ENCODE measurements at places on chromosomes 6 and 20.

GRCh38 chr6:39388606-39389483, 66.3 kb upstream of the KCNK16 start:
- peak; percentile 60 for DNase-seq

- DNase-seq, result no peak
These were observed 11.0 kb downstream of the RRBP1 start for GRCh38 chr20:17671011-17671410.

GRCh38 chr6:54595844-54596243, 250.7 kb upstream of the FAM83B start:
- DNase-seq, result no peak

DNA sequence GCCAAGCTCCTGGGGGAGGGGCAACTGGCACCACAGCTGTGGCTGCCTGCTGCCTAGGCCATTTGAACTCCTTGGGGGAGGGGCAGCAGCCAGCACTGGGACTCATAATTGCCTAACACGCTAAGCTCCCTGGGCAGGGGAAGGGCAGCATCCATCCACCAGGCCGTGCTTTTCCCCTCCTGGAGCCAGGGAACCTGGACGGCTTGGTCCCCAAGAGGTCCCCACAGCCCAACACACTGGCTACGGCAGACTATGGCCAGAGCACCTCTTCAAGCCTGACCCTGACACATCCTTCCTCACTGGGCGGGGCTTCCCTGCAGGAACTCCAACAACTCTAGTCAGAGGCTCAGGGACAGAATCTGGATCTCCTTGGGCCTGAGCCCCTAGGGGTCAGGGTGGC, 269.4 kb downstream of the RNF144B start:
- no peak for DNase-seq

- DNase-seq, result no peak
These were observed 242.3 kb upstream of the PMEPA1 start for GRCh38 chr20:57952136-57952535.

DNA sequence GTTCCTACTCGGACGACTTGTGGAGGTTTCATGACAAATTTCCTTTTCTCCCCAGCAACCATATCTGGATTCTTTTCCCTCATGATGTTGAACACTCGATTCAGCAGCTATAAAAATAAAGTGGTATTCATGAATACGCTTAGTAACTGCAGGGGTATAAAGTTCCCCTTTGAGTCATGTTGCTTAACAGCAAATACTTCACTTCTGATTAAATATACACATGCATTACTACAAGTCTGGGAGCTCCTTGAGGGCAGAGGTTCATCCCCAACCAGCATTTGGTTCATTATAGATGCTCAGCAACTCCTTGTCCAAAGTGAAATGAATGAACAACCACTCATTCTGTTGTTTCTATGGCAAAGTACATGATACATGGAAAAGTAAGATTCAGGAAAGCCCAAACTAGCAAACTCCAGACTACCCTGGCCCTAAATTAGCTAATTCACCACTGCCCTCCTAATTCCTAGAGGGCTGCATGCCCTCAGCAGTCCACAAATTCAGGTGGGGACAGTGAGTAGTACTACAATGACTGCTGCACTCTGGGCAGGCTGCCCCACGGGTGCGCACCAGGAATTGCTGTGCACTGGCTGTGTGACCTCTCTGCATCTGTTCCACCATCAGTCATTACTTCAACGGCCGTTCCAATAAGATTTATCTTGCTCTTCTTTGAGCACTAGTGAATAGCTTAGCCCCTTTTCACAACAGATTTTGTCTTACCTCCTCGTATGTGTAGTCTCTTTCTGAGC, 15.2 kb downstream of the EIF2S2 start:
- no peak for DNase-seq

GRCh38 chr6:52394251-52394666, 25.9 kb upstream of the EFHC1 start:
- DNase-seq, result no peak

DNA sequence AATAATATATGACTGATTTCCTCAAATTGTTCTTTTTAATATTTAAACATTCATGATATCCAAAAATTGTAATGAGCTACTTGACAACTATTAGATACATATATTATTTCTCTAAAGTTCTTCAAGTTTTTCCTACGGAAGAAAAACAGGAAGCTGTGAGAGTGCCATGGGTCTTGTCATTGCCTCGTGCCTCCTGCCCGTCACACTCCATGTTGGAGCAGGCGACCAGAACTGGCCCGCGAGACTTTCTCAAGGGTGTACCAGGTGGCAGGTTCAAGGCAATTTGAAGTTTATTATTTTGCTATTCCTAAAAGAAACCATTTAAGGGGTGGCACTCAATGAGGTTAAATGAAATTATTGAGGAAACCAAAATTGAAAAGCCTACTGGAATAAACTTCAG, 337.2 kb downstream of the HACE1 start:
- DNase-seq, result no peak

GRCh38 chr20:2693286-2694007, 867 bp downstream of the EBF4 start:
- no peak for DNase-seq

- no peak for DNase-seq
These were observed 105.8 kb upstream of the NOX3 start for GRCh38 chr6:155561257-155561965.

GRCh38 chr20:20732641-20733040, 20.2 kb upstream of the RALGAPA2 start:
- no peak for DNase-seq

- no peak for DNase-seq
These were observed 54.5 kb upstream of the DYNLRB1 start for GRCh38 chr20:34461779-34462087.

DNA sequence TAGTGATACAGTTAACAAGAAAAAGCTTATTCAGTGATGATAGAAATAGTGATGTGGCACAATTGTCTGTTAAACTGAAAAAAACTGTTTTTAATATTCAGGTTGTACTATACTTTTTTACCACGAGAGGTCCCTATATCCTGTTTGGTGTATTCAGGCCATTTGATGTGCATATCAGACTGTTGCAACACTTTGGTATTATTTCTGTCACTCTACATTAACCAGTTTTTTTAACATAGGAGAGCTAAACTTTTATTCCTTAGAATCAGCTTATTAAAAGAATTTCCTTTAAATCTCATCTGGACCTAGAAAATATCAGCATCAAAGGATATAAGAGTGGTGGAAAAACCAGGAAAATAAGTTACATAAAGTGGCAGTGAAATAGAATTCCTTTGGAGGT, 36.8 kb downstream of the TSPYL4 start:
- DNase-seq, result peak; percentile 56

GRCh38 chr20:40082436-40082835, 606.6 kb downstream of the MAFB start:
- no peak for DNase-seq

DNA sequence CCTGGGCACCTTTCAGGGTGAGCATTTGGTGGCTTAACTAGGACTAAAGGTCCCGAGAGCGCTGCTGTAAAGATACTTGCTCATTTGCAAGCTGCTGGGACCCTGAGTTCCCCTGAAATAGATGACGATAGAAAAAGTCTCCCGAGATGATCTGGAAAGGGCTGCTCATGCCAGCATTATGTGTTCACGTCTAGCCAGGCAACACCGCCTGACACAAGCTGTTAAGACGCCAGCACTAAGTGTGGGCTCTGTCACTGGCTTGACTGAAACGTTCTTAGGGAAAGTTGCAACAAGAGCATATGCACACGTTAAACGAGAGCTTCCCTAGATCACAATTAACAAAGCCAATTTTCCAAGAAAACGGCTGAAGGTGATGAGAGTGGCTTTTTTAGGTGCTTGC, 113.7 kb downstream of the SLC23A2 start:
- DNase-seq, result no peak

DNA sequence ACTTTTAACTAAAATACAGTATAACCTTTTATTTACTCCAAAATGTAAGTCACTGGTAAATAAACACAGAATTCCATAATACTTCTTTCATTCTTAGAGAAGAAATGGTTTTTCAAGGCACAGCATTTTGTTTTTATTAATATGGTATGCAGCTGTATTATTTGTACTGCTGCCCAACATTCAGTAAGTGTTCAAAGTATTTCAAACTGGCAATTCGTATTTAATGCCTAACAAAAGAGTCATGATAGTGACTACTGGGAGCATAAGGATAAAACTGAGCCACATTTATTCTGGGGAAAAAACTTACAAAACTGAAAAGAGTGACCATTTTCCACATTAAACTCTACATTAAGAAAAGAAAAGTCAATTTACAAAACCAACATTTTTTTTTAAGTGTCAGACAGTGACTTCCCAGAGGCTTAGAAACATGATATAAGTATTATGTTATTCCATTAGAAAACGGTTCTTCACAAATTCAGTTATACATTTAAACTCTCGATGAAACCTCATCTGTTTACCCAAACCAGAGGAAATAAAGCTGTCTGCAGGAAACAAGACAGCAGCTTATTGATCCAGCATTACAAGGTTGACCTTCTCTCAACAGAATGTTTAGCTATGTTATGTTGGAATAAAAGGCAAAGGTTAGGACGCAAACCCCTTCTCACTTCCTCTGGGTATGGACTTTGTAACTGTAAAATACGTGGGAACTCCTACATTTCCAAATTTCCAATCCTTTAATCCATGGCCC, 24.3 kb downstream of the EPB41L2 start:
- DNase-seq, result no peak

GRCh38 chr6:25942561-25943147, 12.2 kb upstream of the SLC17A2 start:
- no peak for DNase-seq

DNA sequence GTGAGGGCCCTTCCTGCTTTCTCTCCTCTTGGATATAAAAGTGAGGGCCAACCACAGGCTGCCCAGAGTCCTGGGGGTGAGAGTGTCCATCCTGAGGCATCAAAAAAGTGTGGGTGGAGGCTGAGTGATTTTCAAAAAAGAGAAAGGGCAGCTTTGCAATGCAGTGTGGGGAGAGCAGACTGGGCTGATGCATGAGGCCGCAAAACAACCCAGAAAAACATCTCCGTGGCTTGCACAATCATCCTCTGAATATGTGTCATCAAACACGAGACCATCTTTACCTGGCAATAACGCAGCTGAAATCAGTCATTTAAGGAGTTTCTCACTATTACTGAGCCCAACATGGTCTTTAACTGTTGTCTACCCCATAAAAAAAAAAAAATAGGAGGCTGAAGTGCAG, 191.2 kb upstream of the SOX4 start:
- no peak for DNase-seq

DNA sequence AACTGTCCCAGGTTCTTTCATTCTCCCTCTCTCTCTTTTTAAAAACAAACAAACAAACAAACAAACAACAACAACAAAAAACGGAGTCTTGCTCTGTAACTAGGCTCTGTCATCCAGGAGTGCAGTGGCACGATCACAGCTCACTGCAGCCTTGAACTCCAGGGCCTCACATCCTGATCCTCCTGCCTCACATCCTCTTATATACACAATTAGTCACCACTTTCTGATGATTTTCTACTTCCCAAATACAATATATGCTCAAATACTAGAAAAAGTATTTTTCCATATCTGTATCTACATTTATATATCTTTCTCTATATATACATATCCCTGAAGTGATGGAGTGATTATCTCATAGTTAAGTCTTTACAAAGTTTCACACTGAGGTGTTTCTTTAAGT, 170.7 kb downstream of the EPHA7 start:
- DNase-seq, result no peak

DNA sequence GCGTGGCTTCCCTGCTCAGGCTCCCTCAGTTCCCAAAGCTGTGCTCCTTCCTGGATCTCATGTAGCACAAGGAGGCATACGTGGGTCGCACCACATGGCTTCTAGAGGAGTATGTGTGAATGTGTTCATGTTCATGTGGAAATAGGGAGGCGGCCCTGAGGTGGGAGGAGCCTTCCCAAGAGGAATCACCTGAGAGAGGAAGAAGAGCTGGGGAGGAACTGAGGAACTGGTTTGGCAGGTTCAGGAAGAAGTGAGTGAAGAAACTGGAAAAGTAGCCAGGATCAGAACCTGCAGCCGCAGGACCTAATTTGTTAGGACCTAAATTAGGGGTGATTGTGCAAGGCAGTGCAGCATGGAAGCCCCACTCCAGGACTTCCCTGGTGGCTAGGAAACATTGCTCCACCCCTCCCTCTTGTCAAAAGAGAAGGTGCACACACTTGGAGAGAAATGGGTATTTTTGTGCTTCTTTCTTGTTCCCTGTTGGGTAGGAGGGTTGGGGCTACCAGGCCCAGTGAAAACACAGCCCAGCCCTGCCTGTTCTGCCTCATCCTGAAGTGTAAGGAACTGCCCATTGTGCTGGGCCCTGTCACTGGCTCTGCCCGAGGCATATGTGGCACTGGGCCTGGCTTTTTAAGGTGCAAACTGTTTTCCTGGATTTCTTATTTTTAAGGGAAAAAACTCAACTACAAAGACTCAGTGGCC, 20.7 kb downstream of the SYNJ2 start:
- no peak for DNase-seq

GRCh38 chr6:11912420-11912819, 99.7 kb upstream of the HIVEP1 start:
- DNase-seq, result no peak

DNA sequence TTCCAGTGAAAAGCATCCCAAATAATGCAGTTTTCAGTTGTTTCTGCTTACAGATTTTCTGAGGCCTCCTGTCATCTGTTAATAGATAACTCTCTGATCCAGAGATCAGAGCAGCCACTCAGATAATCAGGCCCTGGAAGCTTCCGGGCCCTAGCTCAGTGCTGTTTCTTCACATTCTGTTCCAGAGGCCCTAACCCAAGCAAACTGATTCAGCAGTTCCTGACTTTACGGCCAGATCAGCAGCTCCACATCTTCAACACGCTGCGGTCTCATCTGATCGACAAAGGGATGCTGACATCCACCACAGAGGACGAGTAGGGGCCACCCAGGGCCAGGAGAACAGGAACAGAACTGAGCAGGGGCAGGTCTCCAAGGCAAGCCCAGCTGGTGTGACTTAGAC, 63.1 kb downstream of the CDS2 start:
- no peak for DNase-seq

Measured in foreskin melanocyte (primary cell).